ENCODE measurements at places on chromosomes 16 and 17.
A peak's percentile ranks its signal among the peaks of the same experiment; 100 is the strongest.

DNA sequence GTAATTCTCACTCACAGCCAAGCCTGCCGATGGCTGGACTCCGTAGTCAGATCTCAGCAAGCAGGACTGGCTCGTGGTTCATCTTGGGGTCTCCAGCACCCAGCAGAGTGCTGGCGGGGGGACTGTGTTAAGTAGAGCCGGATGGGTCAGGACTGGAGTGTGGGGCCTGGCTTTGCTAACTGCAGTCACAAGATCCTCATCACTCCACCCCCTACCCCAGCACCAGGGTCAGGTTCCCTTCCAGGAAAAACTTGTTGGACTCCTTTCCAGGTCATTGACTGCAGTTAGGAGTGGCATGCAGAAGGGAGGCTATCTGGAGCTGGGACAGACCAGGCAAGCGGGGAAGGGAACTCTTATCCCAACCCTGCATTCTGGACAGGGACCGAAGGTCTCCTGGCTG is 6.0 kb downstream of the CIITA start:
- no peak for DNase-seq

DNA sequence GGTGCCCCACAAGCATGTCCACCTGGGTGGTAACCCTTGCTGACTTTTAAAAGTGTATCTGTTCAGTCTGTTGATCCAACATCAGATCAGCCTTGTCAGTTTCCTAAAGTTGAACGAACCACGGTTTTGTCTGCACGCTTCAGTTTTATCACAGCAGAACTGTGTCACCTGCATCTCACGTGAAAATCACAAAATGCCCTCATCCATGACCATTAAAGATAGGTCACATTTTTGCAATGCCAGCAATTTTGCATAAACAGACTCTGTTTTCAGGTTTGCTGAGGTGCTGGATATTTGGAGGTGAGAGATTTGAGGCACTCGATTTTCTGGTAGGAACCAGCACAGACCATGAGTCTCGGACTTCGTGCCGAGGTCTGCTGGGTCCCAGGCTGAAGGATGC is 3.0 kb downstream of the METRNL start:
- no peak for DNase-seq

DNA sequence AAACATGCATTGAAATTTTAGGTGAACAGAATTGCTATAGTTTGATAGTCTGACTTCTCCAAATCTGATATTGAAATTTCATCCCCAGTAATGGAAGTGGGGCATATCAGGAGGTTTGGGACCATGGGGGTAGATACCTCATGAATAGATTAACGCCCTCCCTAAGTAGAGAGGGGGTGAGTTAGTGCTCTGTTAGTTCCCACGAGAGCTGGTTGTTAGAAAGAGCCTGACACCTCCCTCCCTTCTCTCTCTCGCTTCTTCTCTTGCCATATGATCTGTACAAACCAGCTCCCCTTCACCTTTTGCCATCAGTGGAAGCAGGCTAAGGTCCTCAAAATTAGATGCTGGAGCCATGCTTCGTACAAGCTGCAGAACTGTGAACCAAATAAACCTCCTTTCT is 78.8 kb downstream of the BRIP1 start:
- no peak for DNase-seq

GRCh38 chr17:59542960-59543635 is 22.3 kb upstream of the DHX40 start:
- no peak for DNase-seq

GRCh38 chr16:35744084-35744483 is 2284.7 kb downstream of the TP53TG3F start:
- no peak for DNase-seq

- no peak for DNase-seq
Measured at GRCh38 chr17:19800571-19800970, 52.5 kb upstream of the ALDH3A1 start.

- DNase-seq = no peak
Measured at GRCh38 chr16:89890200-89890599, 16.8 kb downstream of the TCF25 start.

DNA sequence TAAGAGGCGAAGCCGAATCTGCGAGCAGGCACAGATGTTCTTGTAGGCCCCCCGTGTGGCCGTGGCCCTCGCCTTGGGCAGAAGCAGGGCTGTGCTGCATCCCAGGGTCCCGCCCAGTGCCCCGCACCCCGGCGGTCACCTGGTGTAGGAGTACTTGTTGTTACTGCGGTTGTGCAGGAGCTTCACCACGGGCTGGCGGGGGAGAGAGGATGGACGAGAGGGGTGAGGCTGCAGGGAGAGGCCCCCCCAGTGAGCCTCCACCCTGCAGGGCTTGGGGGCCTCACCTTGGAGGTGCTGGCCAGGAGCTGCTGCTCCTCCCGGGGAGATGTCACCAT is 11.4 kb downstream of the ASPHD1 start:
- DNase-seq = no peak

- peak; percentile 67 for DNase-seq
Measured at GRCh38 chr17:42322382-42323267, 34.3 kb downstream of the STAT5A start.

DNA sequence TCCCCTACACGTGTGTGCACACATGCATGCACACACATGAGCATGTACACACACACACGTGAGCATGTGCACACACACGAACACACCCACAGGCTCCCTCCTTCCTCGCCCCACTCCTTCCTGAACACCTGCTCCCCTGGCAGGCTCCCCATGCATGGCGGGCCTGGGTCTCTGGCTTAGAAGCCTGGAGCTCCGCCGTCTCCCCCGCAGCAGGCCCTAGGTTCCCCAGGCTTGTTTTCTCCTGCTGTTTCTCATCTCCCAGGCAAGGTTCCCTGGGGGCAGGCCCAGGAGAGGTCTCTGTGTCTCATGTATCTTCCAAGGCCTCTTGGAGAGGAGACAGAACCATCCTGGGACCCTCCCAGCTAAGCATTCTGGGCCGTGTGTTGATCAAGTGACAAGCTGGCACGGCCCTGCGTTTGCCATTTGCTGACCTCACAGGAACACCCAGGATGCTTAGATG is 202.3 kb upstream of the CIBAR2 start:
- no peak for DNase-seq

DNA sequence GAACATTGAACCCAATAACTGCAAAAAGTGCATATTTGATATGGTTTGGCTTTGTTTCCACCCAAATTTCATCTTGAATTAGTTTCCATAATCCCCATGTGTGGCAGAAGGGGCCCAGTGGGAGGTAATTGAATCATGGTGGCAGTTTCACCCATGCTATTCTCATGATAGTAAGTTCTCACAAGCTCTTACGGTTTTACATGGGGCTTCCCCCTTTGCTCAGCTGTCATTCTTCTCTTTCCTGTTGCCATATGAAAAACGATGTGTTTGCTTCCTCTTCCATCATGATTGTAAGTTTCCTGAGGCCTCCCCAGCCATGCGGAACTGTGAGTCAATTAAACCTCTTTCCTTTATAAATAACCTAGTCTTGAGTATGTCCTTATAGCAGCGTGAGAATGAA is 127.6 kb downstream of the CHD9NB start:
- no peak for DNase-seq

- no peak for DNase-seq
Measured at GRCh38 chr17:79630126-79630525, 19.3 kb upstream of the RBFOX3 start.

GRCh38 chr17:72151565-72152386 is 31.0 kb downstream of the SOX9 start:
- no peak for DNase-seq

DNA sequence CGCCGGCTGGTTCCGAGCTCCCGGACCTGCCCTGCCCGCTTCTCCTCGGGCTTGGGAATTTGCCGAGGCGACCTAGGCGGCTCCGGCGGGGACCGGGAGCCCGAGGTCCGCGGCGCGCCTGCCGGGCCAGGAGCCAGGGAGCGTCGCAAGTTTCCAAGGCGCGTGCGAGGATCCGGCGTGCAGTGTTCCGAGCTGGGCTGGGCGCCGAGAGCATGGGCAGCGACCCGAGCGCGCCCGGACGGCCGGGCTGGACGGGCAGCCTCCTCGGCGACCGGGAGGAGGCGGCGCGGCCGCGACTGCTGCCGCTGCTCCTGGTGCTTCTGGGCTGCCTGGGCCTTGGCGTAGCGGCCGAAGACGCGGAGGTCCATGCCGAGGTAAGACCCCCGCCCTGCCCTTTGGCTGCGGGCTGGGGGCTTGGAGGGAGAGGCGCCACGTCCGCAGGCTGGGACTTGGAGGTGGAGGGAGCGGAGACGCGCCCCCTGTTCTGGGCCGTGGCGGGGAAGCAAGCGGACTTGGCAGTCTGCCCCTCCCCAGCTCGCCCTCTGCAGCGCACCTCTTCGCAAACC is 668 bp downstream of the MMP15 start:
- DNase-seq = no peak

DNA sequence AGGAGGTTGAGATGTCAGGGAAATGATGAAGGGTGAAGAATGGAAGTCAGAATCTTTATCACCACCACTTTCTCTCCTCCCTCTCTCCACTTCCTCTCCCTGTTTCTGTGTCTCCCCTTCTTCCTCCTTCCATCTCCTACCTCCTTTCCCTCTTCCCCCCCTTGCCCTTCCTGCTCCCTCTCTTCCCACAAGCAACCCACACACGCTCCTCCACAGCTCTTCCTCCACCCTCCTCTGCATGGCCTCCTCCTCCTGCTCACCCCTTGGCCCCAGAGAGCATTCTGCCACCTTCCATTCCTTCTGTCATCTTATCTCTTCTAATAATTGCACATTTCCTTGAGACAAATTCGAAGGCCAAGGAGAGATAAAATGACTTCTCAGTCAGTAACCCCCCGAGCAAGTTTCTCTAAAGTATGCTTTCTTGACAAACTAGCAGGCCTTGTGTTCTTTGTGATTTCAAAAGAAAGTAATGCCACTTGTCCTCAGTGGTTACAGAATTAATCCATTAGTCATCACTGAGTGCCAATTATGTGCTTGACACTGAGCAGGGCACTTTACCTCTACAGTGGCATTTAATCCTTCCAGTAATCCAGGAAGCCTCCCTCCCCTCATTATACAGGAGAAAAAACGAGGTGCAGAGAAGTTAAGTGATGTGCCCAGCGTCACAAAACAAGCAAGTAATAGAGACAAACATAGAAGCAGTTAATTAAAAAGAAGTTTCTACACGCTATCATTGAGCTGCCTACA is 72.3 kb upstream of the CCL1 start:
- no peak for DNase-seq

DNA sequence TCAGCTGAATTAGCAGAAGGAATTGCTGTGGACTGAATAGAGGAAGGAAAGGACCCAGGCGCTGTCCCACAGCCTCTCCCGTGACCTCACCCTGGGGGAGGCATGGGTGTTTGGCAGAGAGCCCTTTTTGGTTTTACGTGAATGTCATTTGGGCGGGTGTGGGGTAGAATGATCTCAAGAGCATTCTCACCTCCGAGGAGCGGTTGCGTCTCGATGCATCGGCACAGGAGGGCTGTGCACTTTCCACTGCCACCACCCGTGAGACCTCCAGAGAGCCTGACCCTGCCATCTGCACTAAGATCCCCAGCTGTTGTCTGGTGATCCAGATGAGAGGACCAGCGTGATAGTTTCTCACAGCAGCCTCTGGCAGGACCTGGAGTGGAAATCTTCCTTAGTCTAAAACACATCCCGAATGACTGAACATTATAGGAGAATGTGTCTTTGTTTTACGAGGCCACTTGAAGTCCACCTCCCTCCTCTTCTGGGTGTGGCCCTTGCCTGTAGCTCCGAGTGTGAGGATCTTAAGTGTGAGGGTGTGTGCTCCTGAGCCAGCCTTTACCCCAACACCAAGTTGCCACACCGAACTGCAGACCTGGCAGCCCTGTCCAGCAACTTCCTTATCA is 29.3 kb downstream of the FOXK2 start:
- no peak for DNase-seq

GRCh38 chr17:55726440-55726839 is 3.8 kb upstream of the TMEM100 start:
- DNase-seq = no peak

GRCh38 chr16:87145181-87146176 is 171.7 kb downstream of the C16orf95 start:
- no peak for DNase-seq

DNA sequence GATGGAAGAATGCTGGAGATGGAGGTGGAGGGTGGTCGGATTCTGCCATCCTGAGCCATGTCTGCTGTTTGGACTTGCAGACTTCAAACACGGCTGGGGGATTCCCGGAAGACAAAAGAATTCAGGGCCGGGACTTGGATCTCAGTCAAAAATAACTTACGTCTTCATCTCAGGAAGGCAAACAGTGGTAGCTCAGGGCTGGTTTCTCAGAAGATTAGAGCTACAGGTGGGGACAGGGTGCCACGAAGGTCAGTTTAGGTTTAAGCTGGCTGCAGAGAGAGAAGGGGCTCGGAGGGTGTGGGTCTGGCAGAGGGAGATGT is 4.3 kb upstream of the RHBDL3 start:
- no peak for DNase-seq

GRCh38 chr16:29310852-29311314 is 95.6 kb downstream of the NPIPB11 start:
- no peak for DNase-seq

DNA sequence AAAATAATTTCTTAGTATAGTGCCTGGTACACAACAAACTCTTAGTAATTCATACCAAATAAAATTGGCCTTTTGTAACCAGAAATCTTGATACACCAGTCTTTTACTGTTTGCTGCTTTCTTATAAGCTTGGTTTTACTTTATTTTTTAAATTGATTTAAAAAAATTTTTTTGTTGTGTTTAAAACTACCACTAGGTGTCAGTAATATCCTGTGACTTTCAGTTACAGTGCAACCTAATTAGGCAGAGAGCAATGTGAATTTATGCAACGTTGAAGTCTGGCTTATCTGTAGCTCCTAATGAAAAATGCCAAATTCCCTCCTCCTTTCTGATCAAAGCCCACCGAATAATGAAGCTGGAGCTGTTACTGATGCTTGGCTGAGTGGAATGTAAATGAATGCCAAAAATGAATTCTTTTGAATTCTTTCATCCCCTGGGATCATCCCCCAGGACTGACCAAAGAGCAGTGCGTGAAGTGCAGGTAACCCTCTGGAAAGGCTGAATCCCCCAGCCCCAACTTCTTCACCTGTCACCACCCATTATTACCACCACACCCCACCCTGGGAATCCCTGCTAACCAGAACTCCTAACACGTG is 3.8 kb downstream of the ERCC4 start:
- peak; percentile 44 for DNase-seq

GRCh38 chr17:34235389-34236028 is 19.6 kb upstream of the CCL2 start:
- no peak for DNase-seq

DNA sequence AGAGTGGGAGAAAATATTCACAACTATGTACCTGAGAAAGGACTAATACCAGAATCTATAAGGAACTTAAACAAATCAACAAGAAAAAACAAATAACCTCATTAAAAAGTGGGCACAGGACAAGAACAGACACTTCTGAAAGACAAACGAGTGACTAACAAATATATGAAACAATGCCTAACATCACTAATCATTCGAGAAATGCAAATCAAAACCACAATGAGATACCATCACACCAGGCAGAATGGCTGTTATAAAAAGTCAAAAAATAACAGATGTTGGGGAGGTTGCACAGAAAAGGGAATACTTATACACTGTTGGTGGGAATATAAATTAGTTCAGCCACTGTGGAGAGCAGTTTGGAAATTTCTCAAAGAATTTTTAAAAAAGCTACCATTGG is 83.5 kb upstream of the WSCD1 start:
- no peak for DNase-seq

GRCh38 chr17:70318051-70318450 is 148.7 kb downstream of the KCNJ2 start:
- no peak for DNase-seq
